ENCODE measurements at places on chromosomes 11 and 22.

- no peak for DNase-seq
These were observed 1.1 kb upstream of the BMAL1 start for GRCh38 chr11:13276454-13276831.

- no peak for DNase-seq
These were observed 13.5 kb upstream of the EFCAB6 start for GRCh38 chr22:43825651-43826050.

DNA sequence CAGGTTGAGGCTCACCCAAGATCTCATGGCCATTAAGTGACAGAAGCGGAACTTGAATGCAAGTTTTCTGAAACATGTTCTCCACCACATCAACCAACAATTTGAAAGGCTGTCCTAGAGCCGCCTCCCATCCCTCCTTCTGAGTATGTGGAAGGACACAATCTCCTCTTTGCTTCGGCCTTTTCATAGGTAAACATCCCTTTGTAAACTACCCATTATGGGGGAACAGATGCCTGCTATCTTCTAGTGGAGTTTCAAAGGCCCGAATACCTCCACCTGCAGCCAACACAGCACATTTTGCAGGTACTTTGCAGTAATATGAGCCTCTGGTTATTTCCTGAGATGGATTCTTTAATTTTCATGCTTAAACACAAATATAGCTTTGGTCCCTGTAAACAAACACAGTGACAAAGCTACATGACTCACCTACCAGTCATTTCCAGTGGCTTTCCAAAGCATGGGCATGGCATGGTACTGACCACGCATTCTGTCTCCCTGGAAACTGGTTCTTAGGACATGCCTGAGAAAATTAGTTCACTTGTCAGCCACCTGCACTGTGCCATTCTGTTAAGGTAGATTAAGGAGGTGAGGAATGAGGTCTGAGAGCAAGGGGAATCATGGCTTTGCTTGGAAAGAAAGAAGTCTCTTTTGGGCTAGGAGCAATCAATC is 60.2 kb downstream of the EHF start:
- peak; percentile 86 for DNase-seq

GRCh38 chr11:77038825-77039326 is 4.7 kb downstream of the B3GNT6 start:
- no peak for DNase-seq

Measured in HCT116 (cell line).